ENCODE measurements at places on chromosomes 3 and 15.

GRCh38 chr3:192079098-192079497, 618.1 kb downstream of the PYDC2 start:
- DNase-seq, result no peak

DNA sequence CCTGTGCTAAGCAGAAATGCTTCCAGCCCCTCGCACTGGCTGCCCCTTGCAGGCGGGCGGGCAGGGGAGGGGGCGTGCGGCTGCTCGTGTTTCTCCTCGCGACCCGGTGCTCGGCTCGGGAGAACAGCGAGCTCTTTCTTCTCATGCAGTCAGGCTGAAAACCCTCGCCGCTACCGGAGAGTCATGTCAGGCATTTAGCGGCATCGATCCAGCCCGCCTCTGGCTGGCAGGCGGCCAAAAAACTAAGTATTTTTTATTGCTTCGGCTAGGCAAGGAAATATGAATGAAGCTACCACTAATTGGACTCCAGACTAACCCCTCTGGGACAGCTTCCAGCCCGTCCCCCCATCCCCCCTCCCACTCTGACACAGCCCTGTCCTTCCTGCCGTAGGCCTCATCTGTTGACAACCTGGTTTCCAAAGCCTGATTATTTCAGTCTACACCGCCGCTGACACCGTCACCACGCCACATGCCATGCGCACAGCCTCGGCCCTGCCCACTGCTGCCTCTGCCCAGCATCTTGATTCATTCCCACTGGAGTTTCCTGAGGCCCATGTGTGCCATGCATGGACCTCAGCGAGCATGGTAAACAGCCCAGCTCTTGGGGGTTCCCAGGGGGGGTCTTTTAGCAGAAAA, 35.3 kb downstream of the TLE3 start:
- no peak for DNase-seq

GRCh38 chr3:88150371-88150770, 612 bp downstream of the C3orf38 start:
- DNase-seq, result no peak

GRCh38 chr15:100601617-100602063, 344 bp downstream of the LINS1 start:
- no peak for DNase-seq

DNA sequence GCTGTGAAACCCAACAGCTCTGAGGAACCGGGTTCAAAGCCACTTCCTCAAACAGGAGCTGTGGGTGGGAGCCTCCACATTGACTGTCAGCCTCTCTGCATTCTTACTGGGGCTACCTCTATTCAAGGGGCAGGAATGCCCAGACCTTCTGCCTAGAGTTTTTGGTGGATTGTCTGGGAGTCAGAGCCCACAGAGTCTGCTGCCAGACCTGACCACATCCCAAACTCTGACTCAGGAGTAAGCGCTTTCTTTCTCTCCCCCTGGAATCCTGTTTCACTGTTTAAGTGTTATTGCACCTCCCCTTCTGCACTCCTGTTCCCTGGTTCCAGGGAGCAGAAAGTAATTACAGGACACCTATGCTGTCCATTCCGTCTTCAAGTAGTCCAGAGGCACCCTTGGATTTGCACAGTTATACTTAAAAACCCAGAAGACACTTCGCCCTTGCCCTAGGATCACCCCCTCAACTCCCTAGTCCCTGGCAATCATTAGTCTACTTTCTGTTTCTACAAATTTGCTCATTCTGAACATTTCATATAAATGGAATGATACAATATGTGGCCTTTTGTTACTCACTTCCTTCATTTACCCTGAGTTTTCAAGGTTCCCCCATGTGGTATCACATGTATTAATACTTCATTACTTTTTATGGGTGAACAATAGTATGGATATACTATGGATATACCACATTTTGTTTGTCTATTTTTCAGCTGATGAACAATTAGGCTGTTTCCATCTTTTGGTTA, 37.9 kb upstream of the TJP1 start:
- DNase-seq, result no peak

- DNase-seq, result no peak
Measured at GRCh38 chr3:134607054-134608022, 43.5 kb downstream of the KY start.

DNA sequence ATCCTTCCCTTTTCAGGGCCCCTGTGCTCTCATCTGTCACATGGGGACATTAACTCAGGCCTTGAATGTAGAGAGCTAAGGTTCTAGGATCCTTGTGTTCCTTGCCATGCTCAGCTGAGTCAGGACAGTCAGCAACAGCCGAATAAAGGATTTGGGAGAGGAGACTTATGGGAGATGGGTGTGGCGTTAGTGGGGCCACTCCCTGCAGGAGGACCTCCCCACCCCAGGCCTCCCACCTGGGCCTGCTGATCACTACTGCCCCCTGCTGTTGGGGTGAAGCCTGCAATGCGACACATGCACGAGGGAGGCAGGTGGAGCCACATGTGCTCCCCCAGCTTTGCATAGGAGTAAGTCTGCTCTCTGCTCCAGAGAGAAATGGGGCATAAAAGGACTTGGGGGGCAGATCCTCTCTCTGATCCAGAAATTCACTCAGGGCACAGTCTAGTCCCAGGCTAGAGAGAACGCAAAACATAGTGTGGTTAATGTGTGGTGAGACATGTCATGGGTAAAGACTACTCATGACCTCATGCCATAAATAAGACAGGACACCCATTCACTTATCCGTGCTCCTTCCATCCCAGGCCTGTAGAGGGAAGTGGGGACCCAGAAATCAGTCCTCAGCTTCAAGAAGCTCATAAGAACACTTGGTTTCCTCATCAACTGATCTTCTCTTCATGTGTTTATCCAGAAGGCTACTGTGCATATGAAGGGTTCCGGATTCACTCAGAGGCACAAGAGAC, 19.4 kb downstream of the RBP1 start:
- DNase-seq, result no peak

GRCh38 chr3:65660000-65660598, 378.6 kb downstream of the MAGI1 start:
- no peak for DNase-seq

DNA sequence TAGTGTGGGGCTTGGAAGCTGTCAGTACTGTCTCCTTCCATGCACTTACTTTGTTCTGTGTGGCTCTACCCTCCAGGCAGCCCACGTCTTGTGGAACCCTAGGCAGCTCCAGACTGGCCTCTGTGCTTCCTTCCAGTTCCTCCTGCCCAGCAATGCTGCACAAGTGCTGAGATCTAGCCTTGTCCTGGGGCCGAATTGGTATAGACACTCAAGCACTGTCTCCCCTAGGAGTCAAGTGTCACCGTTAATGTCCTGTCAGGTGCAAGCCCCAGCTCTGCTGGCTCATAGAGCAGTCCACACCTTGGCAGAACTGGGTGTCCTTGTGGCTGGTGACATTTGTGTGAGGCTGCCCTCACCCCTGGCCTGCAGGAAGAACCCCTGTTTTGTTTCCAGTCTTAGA, 130.1 kb downstream of the EEFSEC start:
- no peak for DNase-seq

DNA sequence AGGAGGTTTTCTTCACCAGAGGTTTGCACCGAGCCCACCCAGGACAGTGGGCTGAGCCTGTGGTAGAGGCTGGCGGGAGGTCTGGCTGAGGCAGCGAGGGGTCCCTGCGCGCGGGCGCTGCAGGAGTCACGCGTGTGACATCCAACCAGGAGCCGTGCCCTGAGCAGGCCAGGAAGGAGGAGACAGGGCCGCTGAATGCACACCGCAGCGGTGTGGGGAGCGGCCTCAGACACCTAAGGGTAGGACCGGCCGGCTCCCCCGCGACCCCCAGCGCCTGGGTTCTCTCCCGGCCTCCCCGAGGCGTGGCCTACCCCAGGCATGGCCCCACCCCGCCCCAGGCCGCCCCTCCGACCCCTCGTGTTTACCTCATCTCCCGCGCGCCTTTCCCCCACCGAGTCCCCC, 412 bp downstream of the SLC41A3 start:
- no peak for DNase-seq

- DNase-seq, result no peak
Measured at GRCh38 chr3:107740992-107741896, 218.5 kb downstream of the BBX start.

DNA sequence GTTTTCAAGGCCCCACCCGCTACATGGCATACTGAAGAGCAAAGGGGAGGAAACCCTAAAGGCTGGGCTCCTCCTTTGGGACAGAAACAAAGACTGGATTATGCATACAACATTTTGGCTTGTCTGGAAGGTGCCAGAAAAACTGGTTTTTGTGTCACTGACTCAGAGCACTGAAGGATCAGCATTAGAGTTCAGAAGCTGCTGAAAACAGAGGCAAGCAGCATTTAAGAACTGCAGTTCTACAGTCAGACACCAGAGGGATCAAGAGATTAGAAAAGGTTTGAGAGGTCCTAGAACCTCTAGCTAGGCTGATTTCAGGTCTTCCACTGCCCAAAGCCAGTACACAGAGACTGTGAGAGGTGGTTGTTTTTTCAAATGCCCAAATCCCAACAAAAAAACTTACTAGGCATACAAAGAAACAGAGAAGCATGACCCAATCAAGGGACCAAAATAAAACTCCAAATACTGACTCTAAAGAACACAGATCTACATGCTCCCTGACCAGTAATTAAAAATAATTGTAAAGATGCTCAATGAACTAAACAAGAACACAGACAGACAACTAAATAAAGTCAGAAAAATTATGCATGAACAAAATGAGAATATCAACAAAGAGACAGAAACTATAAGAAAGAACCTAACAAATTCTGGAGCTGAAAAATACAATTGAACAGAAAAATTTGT, 91.2 kb downstream of the SENP2 start:
- no peak for DNase-seq

GRCh38 chr3:69888040-69888942, 111.2 kb upstream of the SAMMSON start:
- DNase-seq, result no peak

DNA sequence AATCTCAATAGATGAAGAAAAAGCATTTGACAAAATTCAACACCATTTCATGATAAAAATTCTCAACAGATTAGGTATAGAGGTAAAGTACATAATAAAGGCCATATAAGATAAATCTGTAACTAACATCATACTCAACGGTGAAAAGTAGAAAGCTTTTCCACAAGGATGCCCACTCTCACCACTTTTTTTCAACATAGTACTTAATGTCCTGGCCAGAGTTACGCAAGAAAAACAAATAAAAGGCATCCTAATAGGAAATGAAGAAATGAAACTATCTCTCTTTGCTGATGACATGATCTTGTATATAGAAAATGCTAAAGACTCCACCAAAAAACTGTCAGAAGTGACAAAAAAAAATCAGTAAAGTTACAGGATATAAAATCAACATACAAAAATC, 33.0 kb downstream of the THBS1 start:
- no peak for DNase-seq

- no peak for DNase-seq
Measured at GRCh38 chr3:36496684-36497633, 116.7 kb downstream of the STAC start.

DNA sequence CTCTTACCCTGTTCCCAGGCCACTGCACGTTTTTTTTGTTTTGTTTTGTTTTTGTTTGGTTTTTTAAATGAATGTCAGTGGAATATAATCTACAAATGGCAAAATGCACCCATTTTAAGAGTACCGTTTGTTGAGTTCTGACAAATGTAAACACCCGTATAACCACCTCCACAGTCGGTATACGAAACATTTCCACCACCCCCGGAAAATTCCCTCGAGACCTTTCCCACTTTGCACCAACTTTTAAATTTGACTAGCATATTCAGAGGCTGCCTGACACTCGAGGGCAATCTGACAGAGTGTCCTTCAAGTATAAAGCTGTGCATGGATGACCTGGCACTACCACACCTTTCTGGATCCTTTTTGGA, 613 bp upstream of the ARHGEF3 start:
- no peak for DNase-seq

GRCh38 chr3:37149257-37149656, 25.1 kb downstream of the LRRFIP2 start:
- DNase-seq, result no peak

DNA sequence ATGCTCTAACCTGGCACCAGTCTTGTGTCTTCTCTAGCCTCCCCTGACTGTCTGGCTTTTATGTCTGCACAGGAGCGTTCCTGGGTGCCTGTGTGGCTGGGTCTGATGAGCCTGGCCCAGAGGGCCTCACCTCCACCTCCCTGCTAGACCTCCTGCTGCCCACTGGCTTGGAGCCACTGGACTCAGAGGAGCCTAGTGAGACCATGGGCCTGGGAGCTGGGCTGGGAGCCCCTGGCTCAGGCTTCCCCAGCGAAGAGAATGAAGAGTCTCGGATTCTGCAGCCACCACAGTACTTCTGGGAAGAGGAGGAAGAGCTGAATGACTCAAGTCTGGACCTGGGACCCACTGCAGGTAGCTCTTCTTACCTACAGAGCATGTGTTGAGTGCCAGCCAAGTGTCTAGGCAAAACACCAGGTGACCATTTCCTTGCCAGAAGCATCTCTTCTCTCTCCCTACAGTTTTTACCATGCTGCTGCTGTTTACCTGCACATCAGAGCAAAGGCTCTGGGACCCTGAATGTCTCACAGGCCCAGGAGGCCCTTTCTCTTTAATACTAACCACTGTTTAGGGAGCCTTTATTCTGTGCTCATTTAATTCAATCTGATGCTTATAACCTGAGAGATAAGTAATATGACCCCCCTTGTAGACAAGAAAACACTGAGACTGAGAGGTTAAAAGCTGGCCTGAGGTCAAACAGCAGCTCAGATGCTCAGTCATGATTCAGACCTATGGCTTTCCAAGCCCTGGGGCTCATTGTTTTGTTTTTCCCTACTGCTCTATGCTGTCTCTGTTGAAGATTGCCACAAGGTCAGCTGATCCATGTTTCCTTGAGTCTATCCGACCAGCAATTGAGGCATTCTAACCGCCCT, 10.4 kb downstream of the PODXL2 start:
- no peak for DNase-seq

DNA sequence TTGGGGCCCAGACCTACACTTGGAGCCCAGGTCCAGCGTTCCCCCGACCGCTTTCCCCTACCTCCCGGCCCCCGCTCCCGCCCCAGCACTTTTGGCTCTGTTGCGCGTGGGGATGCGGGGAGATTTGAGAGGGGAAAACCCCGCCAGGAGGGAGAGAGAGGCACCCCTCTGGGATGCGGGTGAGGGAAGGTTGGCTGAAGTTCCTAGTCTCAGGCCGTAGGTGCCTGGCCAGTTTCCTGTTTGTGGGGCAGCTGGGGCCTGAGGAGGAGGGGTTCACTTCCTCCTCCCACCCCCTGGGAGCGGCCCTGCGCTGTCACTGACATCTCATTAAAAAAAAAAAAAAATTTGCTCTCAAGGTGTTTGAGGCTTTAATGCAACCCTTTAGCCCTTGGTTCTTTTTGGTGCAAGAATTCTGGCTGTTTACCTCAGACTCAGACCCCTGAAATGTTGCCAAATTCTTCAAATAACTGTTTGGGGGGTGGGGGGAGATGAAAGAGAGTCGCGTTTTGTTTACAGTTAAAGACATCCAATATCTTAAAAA, 2.6 kb downstream of the FAM43A start:
- no peak for DNase-seq
